ENCODE measurements at places on chromosomes 7 and 10. TPM values are rescaled to one million over a fixed set of nuclear protein-coding genes. Genes with fewer than 3 reads are reported as not detected.

The CYP2E1 gene
- 1.3 TPM for polyA plus RNA-seq

The GPR15LG gene
- 1.4 TPM for polyA plus RNA-seq

The TMEM178B gene
- 2.2 TPM for polyA plus RNA-seq

The ST8SIA6 gene
- polyA plus RNA-seq, result 3.0 TPM

The BMS1 gene
- 16.2 TPM for polyA plus RNA-seq

- no peak overlapping the region for H3K4me3 ChIP-seq
- no peak for DNase-seq
- no peaks in the 10 kb centered on the region for H3K36me3 ChIP-seq
- H3K4me1 ChIP-seq, result no peaks in the 10 kb centered on the region
These were observed 9.4 kb upstream of the COL13A1 start for GRCh38 chr10:69792341-69792740.

GRCh38 chr10:72740528-72740927, 48.6 kb downstream of the MCU start:
- H3K36me3 ChIP-seq, result no peaks in the 10 kb centered on the region
- DNase-seq, result peak; percentile 71
- peaks cover 24% of the 10 kb centered on the region for H3K4me1 ChIP-seq
- peak overlapping the region; percentile 7 for H3K27ac ChIP-seq
- no peaks in the 10 kb centered on the region for H3K27me3 ChIP-seq

- H3K4me3 ChIP-seq, result no peak overlapping the region
These were observed 12.3 kb upstream of the MYPN start for GRCh38 chr10:68096913-68097516.

GRCh38 chr7:51303142-51303525, 13.5 kb downstream of the COBL start:
- peaks cover 3% of the 10 kb centered on the region for H3K4me1 ChIP-seq
- H3K4me3 ChIP-seq, result no peak overlapping the region
- no peaks in the 10 kb centered on the region for H3K27me3 ChIP-seq
- no peak overlapping the region for H3K27ac ChIP-seq

DNA sequence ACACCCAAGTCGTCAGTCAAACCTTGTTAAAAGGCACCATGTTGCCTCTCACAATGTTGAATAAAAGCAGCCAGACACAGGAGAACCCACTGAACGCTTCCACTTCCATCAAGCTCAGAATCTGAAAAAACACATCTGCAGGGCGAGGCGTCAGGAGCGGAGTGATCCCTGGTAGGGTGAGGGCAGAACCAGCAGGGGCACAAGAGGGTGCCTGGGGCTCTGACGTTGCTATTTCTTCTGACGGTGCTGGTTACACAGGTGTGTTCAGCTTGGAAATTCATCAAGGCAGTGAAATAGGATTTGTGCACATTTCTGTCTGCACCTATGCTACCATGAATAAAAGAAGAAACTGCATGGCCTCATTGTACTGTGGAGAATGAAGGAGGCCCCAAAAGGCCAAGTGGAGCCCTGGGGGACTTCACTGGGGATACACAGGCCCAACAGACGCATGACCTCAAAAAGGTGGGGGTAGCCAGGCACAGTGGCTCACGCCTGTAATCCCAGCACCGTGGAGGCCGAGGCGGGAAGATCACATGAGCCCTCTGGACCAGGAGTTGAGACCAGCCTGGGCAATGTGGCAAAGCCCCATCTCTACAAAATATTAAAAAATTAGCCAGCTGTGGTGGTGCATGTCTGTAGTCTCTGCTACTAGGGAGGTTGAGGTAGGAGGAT, 19.2 kb upstream of the NCAPG2 start:
- H3K36me3 ChIP-seq, result no peaks in the 10 kb centered on the region
- DNase-seq, result no peak
- H3K27ac ChIP-seq, result no peak overlapping the region
- peaks cover 2% of the 10 kb centered on the region for H3K27me3 ChIP-seq
- H3K4me1 ChIP-seq, result no peaks in the 10 kb centered on the region

- no peaks in the 10 kb centered on the region for H3K4me1 ChIP-seq
- H3K27me3 ChIP-seq, result peaks cover 2% of the 10 kb centered on the region
- H3K27ac ChIP-seq, result no peak overlapping the region
- H3K4me3 ChIP-seq, result no peak overlapping the region
- DNase-seq, result no peak
These were observed 244.0 kb downstream of the SKAP2 start for GRCh38 chr7:26620352-26620751.

GRCh38 chr10:30026578-30026977, 32.8 kb downstream of the JCAD start:
- H3K36me3 ChIP-seq, result peaks cover 2% of the 10 kb centered on the region
- no peak overlapping the region for H3K27ac ChIP-seq
- H3K27me3 ChIP-seq, result no peaks in the 10 kb centered on the region
- no peaks in the 10 kb centered on the region for H3K4me1 ChIP-seq
- no peak for DNase-seq

- H3K27ac ChIP-seq, result peak overlapping the region; percentile 38
- H3K27me3 ChIP-seq, result no peaks in the 10 kb centered on the region
- H3K4me1 ChIP-seq, result peaks cover 16% of the 10 kb centered on the region
- no peak for DNase-seq
These were observed 350.9 kb upstream of the NPVF start for GRCh38 chr7:25578991-25579777.

DNA sequence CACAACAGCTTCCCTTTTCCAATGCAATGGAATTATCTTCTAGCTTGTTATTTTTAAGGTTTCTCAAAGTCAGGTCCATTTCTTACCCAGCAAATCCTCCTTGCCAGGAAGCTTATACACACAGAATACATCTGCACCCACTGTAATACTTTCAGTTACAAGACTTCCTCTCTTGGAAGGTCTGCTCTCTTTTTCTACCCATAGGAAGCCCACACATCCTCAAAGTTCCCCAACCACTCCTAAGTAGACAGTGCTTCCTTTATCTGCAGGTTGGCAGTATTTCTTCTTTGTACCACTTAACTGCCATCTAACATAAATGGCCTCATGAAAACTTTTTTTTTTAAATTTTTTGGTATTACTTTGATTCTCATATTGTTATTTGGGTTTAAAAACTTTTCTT, 155.6 kb downstream of the TAX1BP1 start:
- no peak for DNase-seq
- peaks cover 4% of the 10 kb centered on the region for H3K4me1 ChIP-seq
- no peak overlapping the region for H3K27ac ChIP-seq
- no peaks in the 10 kb centered on the region for H3K27me3 ChIP-seq
- H3K4me3 ChIP-seq, result no peak overlapping the region

GRCh38 chr10:15860692-15861201, 440 bp upstream of the MINDY3 start:
- peaks cover 3% of the 10 kb centered on the region for H3K4me1 ChIP-seq
- DNase-seq, result no peak
- peak overlapping the region; percentile 61 for H3K27ac ChIP-seq
- H3K4me3 ChIP-seq, result peak overlapping the region; percentile 94

DNA sequence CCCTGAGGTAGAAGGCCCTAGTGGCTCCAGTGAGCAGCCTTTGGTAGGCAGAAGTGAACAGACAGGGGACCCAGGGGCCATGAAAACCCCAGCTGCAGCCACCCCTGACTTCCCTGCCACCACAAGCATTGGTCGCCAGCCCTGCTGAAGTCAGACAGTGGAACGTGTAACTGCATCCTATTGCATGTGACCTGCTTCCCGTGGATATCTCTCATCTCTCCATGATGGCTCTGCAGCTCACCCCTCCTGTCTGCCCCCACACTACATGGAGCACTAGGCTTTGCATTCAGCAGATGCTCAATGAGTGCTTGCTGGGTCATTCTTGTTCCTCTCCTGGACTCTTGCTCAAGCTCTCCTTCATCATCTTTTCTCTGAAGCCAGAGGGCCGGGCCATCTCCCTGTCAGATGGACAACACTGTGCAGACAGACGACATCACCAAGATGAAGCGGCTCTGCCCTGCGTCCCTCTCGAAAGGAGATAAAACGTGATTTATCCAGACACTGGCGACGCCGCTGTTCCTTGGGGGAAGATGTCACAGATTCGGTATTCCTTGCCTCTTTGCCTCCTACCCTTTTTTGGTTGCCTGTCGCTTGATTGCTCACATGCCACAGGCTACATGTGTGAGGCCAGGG, 117.5 kb downstream of the SH3PXD2A start:
- no peak overlapping the region for H3K27ac ChIP-seq
- no peak overlapping the region for H3K4me3 ChIP-seq
- H3K36me3 ChIP-seq, result peaks cover 9% of the 10 kb centered on the region
- H3K4me1 ChIP-seq, result peaks cover 24% of the 10 kb centered on the region
- H3K27me3 ChIP-seq, result no peaks in the 10 kb centered on the region

Measured in large intestine (tissue), 12 donors.